ENCODE measurements at places on chromosomes 7 and 10. TPM values are rescaled to one million over a fixed set of nuclear protein-coding genes. Genes with fewer than 3 reads are reported as not detected.
A peak's percentile ranks its signal among the peaks of the same experiment; 100 is the strongest.

DNA sequence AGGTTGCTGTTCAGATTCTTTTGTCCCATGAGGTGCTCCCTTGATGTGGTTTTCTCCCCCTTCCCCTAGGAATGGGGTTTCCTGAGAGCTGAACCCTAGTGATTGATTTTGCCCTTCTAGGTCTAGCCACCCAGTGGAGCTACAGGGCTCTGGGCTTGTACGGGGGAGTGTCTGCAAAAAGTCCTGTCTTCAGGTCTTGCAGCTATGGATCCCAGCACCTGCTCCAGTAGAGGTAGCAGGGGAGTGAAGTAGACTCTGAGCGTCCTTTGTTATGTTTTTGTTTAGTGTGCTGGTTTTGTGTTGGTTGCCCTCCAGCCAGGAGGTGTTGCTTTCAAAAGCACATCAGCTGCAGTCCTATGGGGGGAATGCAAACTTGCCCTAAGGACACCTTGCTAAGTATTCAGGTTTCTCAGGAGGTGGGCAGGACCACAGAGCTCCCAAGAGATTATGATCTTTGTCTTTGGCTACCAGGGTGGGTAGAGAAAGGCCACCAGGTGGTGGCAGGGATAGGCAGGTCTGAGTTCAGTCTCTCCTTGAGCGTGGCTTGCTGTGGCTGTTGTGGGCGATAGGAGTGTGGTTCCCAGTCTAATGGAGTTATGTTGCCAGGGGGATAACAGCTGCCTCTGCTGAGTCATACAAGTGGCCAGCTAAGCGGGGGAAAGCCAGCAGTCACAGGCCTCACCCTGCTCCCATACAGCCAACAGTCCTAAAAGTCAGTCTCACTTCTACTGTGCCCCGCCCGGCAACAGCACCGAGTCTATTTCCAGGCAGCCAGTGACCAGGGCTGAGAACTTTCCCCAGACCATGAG is 92.4 kb upstream of the JCAD start:
- peak; percentile 89 for DNase-seq

DNA sequence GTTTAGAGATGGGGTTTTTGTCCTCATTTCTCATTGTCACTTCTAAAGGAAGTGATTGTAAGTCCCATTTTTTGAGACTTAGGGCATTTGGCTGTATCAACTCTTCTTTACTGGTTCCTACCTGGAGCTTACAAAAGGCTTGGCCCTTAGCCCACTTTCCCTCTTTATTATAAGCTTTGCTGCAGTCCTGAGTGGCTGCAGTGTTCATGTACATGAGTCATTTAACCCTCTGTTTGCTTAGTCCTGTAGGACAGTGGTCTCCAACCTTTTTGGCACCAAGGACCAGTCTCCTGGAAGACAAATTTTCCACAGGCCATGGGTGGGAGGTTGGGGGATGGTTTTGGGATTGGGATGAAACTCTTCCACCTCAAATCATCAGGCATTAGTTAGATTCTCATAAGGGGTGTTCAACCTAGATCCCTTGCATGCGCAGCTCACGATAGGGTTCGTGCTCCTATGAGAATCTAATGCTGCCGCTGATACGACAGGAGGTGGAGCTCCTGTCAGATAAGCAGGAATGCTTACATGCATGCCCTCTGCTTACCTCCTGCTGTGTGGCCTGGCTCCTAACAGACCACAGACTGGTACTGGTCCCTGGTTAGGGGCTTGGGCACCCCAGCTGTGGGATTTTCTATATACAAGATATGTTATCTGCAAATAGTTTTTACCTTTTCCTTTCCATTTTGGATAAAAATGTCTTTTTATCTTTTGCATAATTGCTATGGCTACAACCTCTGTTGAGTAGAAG is 99.7 kb downstream of the CCSER2 start:
- DNase-seq = no peak

GRCh38 chr7:2288503-2288902 is 25.7 kb downstream of the SNX8 start:
- no peak for DNase-seq

DNA sequence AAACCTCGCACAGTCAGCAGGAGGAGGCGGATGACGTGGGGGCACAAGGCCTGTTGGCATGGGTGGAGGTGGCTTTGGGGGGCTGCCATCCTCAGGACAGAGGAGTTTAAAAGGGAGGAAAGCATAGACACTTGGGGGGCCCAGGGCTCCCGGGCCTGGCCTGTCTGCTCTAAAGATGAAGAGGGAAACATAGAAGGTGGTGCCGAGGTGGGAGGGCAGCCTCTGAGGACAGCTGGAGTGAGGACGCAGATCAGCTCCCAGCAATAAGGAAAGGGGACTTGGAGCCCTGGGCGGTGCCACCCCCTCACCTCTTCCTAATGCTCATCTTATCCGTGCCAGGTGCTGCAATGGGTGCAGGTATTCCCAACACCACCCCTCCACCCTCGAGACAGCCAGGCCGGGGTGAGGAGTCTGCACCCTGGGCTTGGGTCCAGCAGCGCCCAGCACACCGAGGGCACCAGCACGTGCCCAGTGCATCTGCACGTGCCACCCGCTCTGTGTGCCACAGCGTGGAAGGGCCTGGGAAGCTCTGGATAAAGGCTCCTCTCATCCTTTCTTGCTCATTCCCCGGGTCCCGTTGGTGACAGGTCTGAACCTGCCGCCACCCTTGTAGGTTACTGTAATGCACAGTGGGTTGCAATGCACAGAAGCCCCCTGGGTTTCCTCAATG is 566.0 kb upstream of the FOXK1 start:
- DNase-seq = no peak

DNA sequence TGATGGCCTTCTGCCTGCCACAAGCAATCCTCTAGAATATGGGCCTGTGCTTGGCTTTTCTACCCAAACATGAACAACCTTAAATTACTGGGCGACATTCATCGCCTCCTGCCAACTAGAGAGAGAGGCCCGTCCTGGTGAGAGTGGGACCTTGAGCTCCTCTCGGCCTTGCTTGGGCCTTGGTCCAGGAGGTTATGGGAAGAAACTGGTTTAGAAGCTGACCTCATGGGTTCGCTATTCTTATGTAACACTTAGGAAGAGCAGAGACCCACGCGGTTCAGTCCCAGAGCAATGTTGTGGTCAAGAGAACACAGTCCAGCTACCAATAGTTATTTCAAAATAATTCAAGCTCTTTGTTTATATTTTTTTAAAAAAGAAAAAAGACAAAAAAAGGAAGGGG is 176.3 kb upstream of the ZNF32 start:
- DNase-seq = no peak

Gene LRGUK
- total RNA-seq = 5.5 TPM
